ENCODE measurements at places on chromosomes 7 and 10. TPM values are rescaled to one million over a fixed set of nuclear protein-coding genes. Genes with fewer than 3 reads are reported as not detected.

DNA sequence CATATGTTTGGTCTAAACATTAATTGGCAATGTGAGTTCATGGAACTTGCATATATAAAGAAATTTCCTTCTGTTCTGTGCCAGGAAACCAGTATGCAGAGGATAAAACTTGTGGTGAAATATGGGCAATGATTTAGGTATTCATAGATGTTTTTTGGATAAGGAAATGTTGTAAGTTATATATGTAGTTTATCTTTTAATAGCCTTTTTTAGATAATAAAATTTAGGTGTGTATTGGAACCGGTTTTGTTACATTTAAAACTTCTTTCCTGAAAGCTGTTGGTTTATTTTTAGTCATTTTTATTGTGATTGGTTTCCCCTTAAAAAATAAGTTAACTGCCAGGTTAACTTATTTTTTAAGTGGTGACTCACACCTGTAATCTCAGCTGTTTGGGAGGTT lies 22.1 kb downstream of the TAX1BP1 start:
- no peak overlapping the region for H3K4me3 ChIP-seq
- H3K4me1 ChIP-seq, result peaks cover 7% of the 10 kb centered on the region
- DNase-seq, result no peak

GRCh38 chr7:124022551-124022950 lies 10.3 kb downstream of the TMEM229A start:
- no peak for DNase-seq
- no peaks in the 10 kb centered on the region for H3K36me3 ChIP-seq
- peaks cover 6% of the 10 kb centered on the region for H3K27me3 ChIP-seq
- H3K4me1 ChIP-seq, result no peaks in the 10 kb centered on the region
- H3K27ac ChIP-seq, result no peak overlapping the region
- H3K4me3 ChIP-seq, result no peak overlapping the region

- no peaks in the 10 kb centered on the region for H3K4me1 ChIP-seq
- H3K27ac ChIP-seq, result no peak overlapping the region
Measured at GRCh38 chr7:23004247-23004520, 9.7 kb downstream of the HYCC1 start.

Gene GNAT3
- total RNA-seq, result 0.70 TPM

Data from type B pancreatic cell (in vitro differentiated cells).